ENCODE measurements at places on chromosomes 2 and 18.

DNA sequence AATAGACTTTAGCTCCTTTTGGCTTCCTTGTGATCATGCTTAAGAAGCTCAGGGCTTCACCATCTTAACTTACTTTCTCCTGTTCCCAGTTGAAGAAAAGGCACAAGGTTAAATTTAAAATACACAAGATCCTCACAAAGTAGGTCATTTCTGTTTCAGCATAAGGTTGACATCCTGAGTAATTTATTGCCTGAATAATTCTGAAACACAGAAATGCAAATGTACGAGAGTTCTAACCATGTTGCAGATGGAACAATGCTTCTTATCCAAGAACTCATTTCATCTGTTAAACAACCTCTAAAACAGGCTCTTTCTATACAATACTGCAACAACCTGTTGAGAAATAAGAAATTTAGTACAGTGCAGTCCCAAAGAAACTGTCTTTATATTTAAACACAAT is 395.2 kb downstream of the BCL11A start:
- no peak for DNase-seq

DNA sequence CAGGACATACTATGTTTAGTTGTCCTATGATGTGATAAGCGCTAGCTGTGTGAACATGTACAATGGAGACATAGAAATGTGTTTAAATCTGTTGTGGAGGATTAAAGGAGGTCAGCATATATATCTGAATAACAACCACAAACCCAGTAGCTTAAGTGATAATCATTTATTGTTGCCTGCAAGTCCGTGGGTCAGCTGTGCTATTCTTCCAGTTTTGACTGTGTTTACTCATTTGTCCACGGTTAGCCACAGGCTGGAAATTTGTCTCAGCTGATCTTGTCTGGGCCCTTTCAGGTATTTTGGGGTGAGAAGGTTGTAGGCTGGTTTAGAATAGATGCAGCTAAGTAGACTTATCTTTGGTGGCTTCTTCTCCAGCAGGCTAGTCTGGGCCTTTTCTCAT is 110.4 kb downstream of the PARD3B start:
- DNase-seq, result no peak

GRCh38 chr2:178394859-178395258 is 56.1 kb downstream of the PRKRA start:
- DNase-seq, result no peak

- DNase-seq, result no peak
These were observed 30.8 kb upstream of the ZNF396 start for GRCh38 chr18:35407871-35408481.

DNA sequence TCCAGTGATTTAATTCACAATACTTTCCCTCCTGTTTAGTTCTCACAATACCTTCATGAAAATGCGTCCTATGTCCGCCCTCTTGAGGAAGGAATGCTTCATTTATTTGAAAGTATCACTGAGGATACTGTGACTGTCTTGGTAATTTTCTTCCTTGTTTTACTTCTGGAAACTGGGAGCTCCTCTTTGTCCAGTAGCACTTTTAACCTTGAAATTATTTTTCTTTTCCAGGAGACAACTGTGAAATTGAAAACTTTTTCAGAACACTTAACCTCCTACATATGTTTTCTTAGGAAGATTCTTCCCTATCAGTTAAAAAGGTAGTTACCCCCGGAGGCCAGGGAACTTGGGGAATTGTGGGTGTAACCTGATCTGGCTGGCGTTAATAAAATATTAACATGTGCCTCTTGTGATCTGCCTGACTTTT is 58.9 kb upstream of the STON1 start:
- DNase-seq, result no peak

GRCh38 chr2:168323529-168324021 is 76.2 kb upstream of the STK39 start:
- no peak for DNase-seq

- DNase-seq, result no peak
These were observed 491.0 kb downstream of the CDH2 start for GRCh38 chr18:27685807-27686412.

- no peak for DNase-seq
These were observed 3.3 kb downstream of the AGAP1 start for GRCh38 chr2:235497096-235497495.

DNA sequence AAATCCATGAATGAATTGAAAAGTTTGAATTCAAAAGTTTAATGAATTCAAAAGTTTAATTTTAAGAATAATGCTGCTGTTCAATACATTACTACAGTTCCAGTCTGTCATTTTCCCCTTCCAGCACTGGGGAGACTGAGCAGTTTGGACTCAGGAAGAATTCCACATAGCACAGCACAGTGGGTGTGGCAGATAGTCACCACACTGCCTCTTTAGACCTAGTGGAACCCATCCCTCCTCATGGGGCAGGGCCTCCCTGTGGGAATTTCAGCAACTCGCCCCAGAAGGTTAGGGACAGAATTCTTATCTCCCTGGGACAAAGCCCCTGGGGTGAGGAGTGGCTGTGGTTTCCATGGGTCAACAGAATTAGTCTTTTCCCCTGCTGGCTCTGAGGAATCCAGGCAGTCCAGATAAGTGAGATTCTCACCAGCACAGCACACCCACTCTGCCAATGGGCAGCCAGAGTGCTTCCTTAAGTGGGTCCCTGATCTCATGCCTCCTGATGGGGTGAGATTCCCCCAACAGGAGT is 442.0 kb upstream of the SYT4 start:
- DNase-seq, result no peak

DNA sequence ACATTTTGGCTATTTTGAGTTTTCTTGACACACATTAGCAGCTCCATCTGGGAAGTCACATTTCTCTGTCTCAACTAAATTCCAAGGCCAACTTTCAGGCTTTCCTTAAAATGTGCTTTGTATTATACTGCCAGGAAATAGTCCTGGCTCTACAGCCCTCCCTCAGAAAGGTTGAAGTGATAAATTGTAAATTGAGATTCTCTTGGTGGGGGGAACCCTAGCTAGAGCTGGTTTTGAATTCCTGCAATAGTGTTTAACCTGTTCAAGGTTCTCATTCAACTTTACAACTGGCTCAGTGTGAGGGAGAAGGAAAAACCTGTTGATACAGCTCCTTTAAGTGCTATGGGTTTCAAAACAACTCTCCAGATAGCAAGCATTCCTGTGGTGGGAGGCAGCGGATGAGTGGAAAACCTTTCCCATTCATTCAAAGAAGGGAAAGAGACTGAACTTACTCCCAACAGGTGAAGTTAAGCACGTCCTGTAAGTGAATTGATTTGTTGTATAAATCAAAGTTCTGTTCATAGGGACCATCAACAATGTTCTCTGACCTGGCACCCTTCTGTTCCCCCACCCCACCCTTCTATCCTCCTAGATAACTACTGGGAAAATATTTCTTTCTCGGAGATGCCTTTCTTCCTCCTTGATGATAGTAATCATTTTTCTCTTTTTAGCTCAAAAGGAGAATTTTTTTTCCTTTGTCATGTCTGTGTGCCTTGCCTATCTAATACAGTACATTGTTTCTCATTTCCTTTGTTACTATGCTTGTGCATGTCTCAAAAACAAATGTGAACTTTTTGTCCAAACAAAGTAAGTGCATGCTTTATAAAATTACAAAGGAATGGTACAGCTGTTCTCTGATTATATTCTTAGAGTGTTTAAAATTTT is 44.2 kb upstream of the SLC39A10 start:
- no peak for DNase-seq

DNA sequence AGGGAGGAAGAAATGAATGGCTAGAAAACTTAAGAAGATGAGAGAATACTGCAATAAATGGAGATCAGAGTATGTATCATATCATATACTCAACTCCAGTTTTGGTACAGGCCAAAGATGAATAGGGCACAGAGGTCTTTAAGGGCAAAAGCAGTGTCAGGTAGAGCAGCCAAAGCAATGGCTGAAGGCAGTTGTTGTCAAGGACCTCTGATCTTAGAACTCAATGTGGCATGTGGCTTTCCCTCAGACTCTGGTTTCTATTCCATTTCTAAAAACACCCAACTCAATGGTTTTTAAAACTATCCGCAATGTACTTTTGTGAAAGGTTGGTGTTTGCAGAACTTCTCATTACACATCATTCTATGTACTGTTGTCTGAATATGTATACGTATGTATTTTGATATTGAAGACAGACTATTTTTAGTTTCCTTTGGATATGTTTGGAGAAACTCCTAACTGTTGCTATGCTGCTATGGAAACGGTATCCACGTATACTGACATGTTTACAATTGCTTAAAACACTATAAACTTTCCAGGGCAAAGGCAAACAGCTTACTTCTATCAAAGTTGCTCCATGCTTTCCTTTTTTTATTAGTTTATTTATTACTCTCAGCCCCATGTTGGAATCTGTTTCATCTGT is 58.1 kb upstream of the PELI1 start:
- no peak for DNase-seq

GRCh38 chr2:28359222-28360057 is 33.2 kb upstream of the FOSL2 start:
- DNase-seq, result peak; percentile 29

DNA sequence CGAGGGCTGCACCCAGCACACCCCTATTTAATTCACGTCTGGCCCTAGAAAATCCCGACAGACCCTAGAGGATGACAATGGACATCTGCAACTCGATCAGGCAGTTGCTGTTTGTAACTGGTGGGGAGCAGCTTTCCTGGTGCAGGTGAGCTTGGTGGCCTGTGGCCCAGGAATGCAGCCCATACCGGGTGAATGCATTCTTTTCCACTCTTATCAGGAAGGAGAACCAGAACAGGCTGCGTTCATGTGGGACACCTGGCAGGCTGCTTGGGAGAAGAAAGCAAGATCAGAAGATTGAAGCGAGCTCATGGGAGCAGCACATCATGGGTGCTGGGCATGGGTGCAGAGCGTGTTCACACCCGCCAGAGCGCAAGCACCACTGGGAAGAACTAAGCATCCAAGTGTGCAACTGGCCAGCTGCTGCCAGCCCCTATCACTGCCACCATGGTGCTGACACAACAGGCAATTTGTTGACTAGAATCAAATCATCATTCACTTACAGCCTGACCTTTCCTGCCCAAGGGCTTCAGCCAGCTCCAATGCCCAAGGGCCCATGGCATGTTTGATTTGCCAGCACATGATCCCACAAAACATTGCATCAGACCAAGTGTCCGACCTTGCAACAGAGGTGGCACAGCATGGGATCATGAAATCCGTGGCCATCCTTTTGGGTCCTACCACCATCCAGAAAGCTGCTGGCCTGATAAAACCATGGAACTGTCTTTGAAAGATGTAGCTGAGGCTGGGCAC is 241.7 kb upstream of the ID2 start:
- no peak for DNase-seq

DNA sequence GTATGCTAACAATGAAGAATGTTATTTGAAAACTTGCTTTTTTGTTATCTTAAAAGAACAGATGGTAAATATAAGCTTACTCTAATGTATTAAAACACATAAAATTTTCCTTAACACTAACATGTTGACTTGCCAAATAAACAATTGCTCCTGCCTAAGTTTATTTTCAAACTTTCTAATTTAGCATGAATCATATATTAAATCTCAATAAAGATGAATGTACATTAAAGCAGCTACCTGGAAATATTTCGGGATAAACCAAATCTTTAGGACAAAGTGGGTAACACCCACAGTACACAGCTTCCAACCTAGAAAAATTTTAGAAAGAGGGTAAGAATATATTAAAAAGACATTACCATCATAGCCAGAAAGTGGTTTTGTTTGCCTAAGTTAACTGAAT is 567.4 kb downstream of the ZEB2 start:
- DNase-seq, result no peak

GRCh38 chr18:55246278-55246677 is 287.0 kb upstream of the CCDC68 start:
- no peak for DNase-seq

- no peak for DNase-seq
These were observed 14.1 kb downstream of the MBP start for GRCh38 chr18:77118256-77119090.

GRCh38 chr2:131042148-131042775 is 51.0 kb downstream of the FAM168B start:
- DNase-seq, result no peak

DNA sequence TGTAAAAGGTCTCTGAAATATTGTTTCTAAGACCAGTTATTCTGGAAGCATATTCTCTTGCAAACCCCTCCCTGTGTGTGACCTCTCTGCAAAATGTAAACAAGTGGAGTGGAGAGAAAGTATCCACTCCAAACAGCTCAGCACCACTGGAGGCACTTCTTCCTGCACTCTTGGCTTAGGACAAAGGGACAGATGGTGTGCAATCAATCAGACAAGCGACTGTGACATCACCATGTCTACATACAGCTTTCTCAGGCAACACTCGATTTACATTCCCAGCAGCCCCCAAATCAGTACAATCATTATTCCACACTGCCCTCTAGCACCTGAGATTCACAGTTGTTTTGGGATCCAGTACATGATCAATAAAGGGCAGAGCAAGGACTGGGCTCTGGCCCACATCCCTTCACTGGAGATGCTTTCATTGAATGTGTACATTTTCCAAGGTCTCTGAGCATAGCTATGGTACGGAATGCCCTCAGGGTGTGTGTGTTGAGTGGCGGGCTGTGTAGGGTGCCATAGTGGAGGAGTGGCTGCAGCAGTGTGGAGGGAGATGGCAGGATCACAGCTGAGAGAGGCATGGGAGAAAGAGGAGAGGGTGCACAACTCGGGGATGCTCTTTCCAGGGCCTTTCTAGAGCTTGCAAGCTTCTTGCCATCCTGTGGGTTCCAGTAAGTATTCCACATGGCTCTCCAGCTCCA is 311.8 kb upstream of the ST6GAL2 start:
- no peak for DNase-seq

DNA sequence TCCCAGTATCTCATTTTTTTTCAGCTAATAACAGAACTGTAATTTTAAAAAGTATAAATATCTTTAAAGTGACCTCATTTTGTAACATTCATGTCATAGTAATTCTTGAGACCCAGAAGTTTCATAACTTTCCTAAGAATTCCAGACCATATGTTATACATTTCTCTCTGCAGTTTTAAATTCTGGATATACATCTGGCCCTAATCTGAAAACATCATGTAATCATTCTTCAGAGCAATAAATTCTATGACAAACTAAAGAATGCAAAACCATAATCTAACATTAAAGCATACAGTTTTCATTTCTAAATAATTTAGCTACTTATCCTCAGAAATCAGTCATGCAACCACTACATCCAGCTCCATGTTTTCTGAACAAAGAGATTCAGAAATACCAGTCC is 198.3 kb upstream of the SLC35G4 start:
- DNase-seq, result no peak

- DNase-seq, result no peak
These were observed 90.5 kb upstream of the SPTBN1 start for GRCh38 chr2:54365661-54366060.

DNA sequence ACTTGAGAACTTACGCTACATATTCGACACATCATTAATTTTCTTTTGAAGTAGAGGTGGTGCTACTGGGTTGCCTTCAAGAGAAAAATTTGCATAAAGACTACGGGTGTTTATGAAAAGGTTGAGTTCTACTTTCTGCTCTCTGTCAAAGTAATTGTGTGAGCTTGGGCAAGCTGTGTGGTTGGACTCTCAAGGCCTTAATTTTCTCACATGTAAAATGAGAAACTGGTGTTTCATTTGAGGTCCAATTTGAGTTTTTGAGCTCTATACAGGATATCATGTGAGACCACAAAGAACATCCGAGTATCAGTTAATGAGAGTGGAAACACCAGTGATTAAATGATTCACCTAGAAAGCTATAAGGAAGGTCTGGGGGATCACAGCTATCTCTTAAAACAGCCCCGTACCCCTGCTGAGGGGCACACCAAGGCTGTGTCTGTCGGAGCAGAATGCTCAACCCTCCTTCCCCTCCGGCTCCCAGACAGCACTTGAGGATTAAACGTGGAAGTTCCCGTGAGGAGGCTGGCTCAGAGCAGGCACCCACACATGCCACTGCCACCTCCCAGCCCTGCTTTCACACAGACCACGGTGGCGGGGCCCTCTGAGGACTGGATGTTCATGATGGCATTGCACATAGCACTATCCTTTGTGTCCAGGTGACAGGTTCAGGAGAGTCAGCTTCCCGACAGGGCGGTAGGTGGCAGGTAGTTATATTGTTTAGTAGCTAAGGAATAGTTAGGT is 191.8 kb downstream of the RNF144A start:
- DNase-seq, result no peak
